ENCODE measurements at places on chromosomes 7 and 10. TPM values are rescaled to one million over a fixed set of nuclear protein-coding genes. Genes with fewer than 3 reads are reported as not detected.

GRCh38 chr10:71814922-71815411 lies 36.1 kb downstream of the PSAP start:
- no peak for DNase-seq

DNA sequence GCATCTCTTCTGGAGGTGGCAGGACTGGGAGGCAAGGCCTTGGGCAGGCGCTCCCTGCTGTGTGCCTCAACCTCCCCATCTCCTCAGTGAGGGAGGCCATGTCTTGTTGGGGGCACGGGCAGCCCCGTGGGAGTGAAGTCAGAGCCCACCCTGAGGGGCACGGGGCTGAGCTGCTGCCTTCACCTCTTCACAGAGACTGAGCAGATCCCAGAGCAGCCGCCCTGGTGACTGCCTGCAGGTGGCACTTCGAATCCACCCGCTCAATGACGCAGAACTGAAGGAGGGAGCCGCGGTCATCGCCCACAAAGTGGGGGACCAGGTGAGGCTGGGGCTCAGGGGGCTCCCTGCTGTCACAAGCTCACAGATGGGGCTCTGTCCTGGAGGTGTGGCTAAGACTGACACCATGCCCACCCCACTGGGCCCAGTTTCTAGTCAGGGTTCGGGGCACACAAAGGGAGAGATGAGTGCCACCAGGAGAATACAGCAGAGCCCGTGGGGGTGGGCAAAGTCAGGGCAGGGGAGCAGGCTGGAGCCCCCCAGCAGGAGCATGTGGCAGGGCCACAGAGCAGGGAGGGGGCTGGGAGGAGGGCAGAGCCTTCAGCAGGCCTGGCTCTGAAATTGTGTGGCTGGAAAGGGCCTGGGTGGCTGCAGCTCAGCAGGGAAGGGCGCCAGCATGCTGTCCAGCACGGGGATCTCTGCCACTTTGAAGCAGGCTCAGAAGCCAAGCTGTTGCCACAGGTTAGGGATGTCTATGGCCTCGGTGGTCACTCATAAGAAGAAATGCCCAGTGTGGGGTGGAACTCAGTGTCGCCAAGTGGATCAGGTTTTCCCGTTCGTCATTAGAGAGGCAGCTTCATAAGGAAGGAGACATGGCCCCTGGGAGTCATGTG lies 18.8 kb upstream of the CHST12 start:
- DNase-seq = peak; percentile 48

GRCh38 chr7:96238474-96238873 lies 83.4 kb downstream of the SLC25A13 start:
- no peak for DNase-seq

DNA sequence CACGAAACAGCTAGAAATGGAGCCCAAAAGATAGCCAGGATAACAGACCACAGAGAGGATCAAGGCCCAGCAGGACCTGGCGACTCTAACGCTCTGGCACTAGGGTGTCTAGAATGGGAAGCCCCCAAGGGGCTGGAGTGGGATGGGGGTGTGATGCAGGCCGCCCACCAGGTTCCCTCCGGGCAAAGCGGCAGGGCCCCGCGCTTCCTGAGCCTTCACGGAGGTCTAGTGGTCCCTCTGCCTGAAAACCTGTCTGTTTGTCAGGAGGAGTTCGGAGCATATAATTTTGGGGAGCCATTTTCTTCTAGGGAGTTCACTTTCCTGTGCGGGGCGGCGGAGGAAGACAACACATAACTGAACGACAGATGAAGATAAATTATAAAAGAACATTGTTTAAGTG lies 48.2 kb upstream of the FXYD4 start:
- no peak for DNase-seq

GRCh38 chr10:3935141-3935540 lies 150.1 kb upstream of the KLF6 start:
- no peak for DNase-seq

DNA sequence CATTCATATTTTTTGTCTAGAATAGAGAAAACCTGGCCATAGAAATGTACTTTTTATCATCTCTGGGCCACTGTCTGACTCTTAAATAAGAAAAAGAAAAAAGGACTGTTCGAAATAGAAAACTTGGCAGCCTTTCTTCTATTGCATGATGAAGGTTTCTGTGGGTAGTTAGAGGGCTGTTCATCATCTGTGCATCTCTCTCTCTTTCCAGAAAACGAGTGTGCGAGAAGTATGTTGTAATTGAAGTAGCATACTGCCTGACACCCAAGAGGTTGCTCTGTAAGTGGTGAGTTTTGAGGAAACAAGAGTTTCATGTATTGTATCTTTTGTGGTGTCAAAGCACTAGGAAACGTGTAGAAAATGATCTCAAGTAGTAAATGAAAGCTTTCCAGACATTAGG lies 343.2 kb upstream of the TMEM229A start:
- no peak for DNase-seq

GRCh38 chr7:69109246-69109645 lies 489.0 kb upstream of the AUTS2 start:
- peak; percentile 89 for DNase-seq

DNA sequence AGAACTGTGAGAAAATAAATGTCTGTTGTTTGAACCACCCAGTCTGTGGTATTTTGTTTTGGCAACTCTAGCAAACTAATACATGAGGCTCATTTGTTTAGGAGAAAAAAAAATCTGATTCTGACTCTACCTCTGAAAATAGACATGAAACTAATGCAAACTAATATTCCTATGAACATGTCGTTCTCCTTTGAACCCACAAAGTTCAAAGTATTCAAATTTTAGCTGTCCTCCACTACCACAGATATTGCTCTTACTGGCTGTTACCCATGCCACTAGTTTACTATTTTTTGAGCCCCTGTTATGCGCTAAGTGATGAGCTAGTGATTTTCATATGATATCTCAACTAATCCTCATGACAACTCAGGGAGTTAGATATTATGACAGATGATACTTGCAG lies 58.8 kb upstream of the ZNF804B start:
- no peak for DNase-seq

TRIM50 gene
- not detected for total RNA-seq

CPED1 gene
- total RNA-seq = 21.5 TPM

Measured in G401 (cell line).